NCI-H1105 treated with DMSO at 0.1 percent for 48 hours (cell line): ENCODE measurements at places on chromosomes 2 and 18.

GRCh38 chr18:21598726-21599584 lies 1.5 kb downstream of the ESCO1 start:
- DNase-seq = no peak

GRCh38 chr2:54384301-54385203 lies 71.6 kb upstream of the SPTBN1 start:
- DNase-seq = no peak

DNA sequence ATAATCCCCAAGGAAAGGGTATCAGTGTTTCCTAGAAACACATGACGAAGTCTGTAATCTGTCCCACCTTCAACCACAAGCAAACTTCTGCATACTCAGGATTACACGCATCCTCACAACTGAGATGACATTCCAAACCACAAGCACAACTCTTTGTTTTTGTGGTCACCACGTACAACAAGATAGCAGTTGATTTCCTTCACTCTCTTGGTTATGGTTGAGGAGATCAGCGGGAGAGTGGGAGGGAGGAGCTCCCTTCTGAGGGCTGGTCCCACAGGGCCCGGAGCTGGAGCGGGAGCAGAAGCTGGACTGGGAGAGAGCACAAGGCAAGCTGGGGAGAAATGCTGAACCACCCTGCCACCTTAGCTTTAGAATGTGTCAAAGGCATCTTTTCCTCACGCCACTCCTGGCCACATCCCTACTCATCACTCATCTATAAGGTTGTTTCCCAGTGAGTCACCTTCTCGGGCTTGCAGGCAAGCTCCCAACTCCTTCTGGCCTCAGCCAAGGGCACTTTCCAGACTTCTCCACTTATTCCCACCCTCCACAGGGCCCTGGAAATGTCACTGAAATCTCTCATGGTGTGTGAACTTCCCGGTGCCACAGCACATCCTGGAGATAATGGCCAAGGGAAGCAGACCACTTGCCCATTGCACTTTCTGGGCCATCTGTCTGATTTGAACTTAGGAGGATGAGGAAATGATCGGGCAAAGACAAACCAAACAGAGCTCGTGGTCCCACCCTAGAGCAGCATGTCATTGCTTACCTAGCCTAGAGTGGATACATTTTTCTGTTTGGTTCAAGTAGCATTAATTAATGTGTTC lies 98.9 kb upstream of the LGALSL start:
- DNase-seq = no peak

GRCh38 chr2:59440491-59440890 lies 1113.0 kb downstream of the BCL11A start:
- DNase-seq = no peak

DNA sequence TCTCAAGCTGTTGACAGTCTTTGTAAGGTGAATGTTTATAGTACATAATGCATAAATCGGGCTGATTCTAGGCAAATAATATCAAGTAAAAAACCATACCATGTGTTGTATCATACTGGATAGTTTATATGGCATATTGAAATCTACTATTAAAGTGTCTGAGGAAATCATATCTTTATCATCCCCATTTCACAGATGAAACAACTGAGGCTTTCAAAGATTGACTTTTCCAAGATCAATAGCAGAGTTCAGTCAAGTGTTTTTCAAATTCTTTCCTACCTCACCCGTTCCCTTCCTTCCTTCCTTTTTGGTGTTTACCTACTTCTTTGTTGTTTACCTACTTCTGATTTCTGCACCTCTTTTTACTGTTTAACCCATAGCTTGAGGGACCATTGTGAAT lies 2.0 kb downstream of the LYPD6 start:
- DNase-seq = no peak

DNA sequence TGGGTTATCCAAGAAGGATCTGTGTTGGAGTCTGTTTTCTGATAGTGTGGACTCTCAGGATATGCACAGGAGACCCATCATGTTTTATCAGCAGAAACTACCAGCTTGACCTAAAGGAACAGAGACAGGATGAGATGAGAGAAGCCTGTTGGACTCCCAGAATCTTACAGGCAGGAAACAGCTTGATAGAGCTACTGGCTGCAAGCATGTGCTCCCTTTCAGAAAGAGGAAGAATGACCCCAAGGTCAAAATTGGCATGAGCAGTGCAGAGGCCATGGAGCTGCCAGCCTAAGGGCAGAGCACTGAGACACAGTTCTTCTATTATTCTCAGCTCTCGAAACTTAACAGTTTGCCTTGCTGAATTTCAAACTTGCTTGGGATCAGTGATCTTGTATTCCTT lies 135.2 kb upstream of the NFATC1 start:
- no peak for DNase-seq

DNA sequence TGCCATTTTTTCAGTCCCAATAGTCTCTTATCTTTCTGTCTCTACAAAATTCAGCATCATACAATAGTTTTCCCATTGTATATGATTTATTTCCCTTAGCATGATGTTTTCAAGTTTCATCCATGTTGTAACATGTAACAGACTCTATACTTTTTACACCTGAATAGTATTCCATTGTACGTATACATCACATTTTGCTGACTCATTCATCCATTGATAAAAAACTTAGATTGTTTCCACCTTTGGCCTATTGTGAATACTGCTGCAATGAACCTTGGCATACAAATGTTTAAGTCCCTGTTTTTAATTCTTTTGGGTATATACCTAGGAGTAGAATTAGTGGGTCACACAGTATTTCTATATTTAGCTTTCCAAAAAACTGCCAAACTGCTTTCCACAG lies 349.3 kb upstream of the CDH2 start:
- DNase-seq = no peak

DNA sequence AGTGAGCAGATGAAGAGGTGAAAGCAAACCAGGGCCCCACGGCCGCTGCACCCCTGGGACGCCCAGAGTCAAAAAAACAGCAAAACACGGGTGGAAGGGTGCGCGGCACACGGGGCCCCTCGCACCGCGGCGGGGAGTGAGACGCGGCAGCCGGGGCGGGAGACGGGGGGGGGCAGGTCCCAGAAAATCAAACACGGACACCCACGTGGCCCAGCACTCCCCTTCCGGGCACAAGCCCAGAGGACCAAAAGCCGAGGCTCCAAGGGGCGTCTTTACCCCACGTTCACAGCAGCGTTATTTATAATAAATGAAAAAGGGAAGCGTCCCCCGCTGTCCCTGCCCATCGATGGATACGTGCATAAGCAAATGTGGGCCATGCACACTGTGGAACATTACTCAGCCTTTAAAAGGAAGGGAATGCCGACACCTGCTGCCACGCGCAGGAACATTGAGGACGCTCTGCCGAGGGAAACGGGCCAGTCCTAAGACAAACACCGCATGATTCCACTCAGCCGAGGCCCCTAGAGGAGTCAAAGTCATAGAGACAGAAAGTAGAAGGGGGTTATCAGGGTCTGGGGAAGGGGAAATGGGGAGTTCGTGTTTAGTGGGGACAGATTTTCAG lies 677 bp upstream of the COPS9 start:
- DNase-seq = no peak

DNA sequence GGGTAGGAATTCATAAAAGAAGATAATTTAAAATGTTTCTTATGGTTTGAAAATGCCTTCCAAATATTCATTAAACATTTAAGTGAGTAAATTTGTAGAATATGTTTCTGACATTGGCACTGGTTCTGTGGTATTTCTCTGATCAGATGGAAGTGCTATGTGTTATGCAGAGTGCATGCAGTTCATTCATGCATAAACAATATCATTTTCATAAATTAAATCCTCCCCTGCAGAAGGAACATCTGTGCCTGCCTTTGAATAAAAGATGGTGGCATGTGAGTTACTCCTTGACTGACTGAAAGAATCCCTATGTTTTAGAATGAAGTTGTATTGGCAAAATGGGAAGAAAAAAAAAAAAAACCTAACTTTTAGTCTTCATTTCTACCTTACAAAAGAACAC lies 5.9 kb downstream of the NEUROD1 start:
- no peak for DNase-seq

DNA sequence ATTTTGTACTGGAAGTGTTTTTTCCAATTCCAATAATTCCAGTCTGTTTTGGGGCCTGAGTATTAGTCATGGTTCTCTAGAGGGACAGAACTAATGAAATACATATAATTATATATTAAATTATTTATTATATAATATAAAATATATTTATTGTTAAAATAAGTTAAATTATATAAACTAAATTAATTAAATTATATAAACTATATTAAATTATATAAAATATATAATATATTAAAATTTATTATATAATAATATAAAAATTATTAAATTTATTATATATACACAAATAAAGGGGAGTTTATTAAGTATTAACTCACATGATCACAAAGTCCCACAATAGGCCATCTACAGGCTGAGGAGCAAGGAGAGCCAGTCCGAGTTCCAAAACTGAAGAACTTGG lies 253.4 kb upstream of the NETO1 start:
- DNase-seq = no peak

DNA sequence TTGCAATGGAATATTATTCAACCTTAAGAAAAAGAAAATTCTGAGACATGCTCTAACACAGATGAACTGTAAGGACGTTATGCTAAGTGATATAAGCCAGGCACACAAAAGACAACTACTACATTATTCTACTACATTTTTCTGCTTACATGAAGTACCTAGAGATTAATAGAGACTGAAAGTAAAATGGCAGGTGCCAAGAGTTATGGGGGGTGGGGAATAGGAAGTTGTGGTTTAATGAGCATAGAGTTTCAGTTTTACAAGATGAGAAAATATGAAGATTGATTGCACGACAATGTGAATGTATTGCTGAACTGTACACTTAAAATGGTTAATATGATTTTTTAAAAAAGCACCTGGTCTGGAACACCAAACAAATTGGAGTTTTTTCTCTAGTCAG lies 1231.6 kb upstream of the DDX18 start:
- DNase-seq = no peak
